ENCODE measurements at places on chromosomes 16 and 17.

DNA sequence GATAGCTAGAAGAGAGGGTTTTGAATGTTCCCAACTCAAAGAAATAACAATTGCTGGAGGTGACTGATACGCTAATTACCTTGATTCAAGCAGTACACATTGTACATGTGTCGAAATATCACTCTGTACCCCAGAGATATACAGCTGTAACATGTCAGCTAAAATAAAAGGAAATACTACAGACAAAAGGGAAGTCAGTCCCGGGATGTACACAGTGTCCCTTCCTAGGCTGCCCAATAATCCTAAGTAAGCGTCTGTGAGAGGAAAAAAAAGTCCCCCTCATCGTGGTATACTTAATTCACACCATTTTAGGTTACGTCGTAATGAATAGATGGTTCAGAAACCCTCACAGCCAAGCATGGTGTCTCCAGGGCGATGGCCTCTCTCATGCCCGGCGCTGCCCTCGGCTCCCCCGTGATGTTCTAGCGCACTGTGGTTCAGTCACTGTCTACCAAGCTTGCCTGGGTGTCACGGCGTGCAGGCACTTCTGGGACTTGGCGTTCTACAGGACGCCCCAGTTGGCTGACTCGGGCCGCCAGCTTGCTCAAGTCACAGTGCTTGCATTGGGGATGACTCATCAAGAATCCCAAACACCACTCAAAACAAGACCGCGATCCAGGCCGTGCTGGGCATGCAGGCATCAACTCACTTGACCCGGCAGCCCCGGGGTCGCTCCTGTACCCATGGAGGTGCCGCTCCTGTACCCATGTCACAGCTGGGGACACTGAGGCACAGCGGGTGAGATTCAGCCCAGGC is 27.6 kb downstream of the CCDC40 start:
- peak; percentile 92 for DNase-seq

DNA sequence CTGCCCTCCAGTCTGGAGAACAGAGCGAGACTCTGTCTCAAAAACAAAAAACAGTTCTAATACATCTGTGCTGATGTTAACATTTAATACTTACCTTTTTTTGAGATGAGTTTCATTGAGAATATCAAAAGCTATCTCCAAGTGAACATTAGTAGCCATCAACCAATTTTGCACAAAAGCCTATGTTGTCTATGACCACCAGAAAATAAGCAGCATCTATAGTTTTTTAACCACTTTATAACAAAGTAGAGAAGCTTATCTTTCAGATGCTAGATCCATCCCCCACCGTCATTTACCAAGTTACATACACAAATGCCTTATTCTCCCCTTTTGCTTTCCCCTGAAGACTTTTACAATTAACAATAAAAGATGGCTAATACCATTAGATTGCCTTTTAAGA is 4.1 kb downstream of the SRSF1 start:
- no peak for DNase-seq

GRCh38 chr16:4890026-4890425 is 42.7 kb downstream of the UBN1 start:
- DNase-seq = no peak

- no peak for DNase-seq
Observed at GRCh38 chr16:46900455-46901235, 16.5 kb downstream of the GPT2 start.

DNA sequence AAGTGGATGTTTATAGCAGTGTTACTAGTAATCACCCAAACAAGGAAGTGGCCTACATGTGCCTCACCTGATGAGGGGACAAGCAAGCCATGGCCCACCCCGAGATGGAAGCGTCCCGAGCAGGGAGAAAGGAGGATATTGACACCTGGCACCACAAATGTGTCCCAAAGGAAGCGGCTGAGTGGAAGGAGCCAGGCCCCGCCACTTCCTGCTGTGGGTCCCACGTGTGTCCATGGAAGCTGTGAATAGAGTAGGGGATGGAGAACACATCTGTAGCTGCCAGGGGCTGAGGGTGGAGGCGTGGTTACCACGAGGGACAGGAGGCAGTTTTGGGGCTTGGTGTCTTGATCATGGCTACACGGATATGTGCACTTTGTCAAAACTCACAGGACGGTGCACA is 49.2 kb downstream of the KCNJ12 start:
- no peak for DNase-seq

DNA sequence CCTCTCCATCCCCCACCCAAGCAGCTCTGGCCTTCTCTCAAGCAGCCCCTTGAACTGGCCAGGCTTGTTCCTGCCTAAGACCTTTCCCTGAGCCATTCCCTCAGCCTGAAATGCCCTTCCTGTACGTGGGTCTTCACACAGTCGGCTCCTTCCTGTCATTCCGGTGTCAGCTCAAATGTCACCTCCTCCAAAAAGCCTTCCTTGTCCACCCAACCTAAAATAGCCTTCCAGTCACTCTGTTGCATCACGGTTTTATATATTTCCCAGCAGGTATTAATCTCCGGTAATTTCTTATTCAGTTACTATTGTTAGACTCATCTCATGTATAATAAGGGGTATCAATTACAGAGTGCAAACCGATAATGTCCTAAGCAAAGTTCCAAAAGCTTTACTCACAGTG is 51.8 kb downstream of the C17orf67 start:
- DNase-seq = peak; percentile 38

GRCh38 chr16:46673320-46674013 is 15.5 kb downstream of the VPS35 start:
- DNase-seq = peak; percentile 50

GRCh38 chr16:67167588-67167987 is 2.8 kb upstream of the NOL3 start:
- DNase-seq = no peak

DNA sequence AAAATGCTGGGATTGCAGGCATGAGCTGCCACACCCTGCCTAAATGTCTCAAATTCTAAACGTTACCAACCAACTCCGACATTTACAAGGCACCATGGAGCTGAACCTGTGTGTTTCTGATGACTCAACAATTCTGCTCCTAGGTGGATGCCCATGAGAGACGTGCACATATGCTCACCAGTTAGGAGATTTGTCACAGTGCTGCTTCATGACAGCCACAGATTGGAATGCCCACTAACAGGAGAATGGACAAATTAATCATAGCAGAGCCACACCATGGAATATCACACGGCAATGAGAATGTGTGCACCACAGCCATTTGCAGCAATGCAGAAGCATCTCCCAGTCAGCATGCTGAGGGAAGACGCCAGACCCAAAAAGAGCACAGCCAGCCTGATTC is 8.0 kb upstream of the KCNG4 start:
- DNase-seq = no peak
